ENCODE measurements at places on chromosomes 4 and X.

DNA sequence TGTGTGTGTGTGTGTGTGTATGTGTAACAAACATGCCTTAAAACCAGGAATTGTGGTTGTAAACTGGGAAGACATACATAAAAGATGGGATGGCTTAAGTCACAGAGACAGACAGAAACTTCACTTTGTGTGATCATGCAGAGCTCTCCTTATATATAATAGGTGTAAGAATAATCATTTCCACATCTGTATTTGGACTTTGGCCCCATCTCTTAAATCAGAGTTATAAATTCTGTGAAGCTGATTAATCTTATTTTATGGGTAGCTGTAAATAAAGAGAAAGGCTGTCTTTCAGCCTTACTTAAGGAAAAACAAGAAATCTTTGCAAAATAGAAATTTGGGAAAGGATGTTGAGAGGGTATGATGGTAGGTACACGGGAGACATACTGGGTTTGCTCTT lies 174.6 kb upstream of the PITX2 start:
- no peak for DNase-seq

DNA sequence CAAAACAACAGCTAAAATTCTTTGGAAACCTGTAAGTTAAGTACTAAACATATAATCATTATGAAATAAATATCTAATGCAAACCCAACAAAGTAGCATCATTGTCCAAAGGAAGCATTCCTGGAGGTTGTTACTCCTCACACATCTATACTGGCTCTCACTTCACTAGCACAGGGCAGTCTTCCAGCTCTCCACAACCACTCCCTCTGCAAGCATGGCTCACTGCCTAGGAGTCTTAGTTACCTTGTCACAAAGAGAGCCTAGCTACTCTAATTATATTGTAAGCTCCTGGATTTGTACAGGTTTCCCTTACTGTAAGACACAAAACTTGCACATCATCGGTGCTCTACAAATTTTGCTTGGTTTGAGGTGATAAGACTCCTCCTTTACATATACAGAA lies 76.1 kb downstream of the AMMECR1 start:
- no peak for DNase-seq

GRCh38 chrX:103467887-103468286 lies 51.4 kb downstream of the RAB40A start:
- no peak for DNase-seq

DNA sequence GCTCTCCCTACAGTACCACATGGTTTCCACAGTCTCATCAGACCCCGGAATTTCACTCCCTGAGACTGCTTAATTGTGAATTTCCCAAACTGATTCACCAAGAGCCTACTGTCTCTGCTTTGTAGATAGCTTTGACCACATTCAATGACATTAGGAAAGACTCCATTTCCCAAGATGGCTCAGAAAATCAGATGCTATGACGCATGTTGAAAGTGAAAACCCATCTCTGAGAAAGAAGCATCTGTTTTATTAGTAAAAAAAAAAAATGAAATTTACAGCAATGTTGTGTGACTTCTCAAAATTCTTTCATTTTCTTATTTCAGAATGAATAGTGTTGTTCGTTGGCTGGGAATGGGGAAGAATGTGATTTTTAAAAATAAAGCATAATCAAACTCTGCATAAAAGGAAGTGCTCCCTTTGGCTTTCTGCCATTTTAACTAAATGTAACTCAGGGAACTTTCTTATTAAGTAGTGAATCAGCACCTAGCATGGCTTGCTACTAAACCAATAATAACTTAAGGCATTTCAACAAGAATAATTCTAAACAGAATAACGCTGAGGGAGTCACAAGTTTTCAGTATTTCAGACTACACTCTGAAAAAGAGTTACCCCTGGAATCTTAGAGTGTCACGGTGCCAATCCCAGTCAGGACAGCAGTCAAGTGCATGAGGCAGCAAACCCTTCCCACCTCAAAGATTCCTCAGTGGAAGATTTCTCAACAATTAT lies 97.4 kb upstream of the MYOZ2 start:
- no peak for DNase-seq

DNA sequence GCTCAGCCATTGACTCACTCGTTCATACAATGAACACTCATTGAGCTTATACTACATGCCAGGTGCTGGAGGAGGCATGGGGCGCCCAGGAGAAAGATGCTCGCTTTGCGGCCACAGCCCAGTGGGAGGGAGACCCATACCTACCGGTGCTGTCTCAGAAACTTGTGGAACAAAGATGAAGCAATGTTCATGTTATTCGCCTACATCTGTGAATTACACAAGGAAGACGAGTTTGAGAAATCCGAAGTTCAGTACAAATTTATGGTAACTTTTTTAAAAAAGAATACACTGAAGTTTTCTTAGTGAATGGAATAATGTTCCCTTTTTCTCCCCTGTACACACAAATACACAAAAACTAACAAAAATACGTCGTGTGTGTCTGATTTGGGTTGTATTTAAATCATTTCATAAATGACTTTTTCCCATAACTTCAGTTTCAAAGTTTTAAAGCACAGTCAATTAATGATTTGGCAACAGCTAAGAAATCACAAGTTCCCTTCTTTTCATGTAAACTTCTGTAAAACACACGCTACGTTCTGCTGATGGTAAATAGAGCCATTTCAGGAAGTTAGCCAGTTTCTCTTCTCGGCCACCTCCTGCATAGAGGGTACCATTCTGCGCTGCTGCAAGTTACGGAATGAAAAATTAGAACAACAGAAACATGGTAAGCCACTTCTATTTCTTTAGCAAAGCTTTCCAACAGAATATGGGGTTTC lies at the start of gene TLR8:
TLR8 (plus strand) TSS at position 575 of the 716 bp plus-strand sequence; CDS start at position 662, 87 bp downstream.
- no peak for DNase-seq

GRCh38 chr4:182704077-182704476 lies 213.1 kb downstream of the DCTD start:
- DNase-seq = no peak

DNA sequence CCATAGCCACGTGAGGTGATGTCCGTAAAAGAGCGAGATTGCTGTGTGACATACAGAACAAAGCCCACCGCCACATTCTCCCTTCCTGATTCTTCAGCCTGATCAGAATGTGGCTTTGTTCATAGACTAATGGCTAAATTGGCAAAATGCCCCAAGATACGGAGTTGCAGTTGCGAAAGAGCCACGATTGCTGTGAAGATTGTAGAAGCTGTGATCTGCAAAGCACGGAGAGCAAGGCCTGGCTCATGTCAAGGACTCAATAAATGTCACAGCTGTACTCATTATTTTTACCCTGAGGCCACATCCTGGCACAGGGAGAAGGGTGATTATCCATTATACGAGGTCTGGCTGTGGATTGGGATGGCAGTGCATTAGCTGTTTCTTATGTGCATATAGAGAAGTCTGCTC lies 34.2 kb downstream of the ARSD start:
- DNase-seq = no peak

GRCh38 chr4:123659262-123659661 lies 262.7 kb downstream of the SPRY1 start:
- no peak for DNase-seq

DNA sequence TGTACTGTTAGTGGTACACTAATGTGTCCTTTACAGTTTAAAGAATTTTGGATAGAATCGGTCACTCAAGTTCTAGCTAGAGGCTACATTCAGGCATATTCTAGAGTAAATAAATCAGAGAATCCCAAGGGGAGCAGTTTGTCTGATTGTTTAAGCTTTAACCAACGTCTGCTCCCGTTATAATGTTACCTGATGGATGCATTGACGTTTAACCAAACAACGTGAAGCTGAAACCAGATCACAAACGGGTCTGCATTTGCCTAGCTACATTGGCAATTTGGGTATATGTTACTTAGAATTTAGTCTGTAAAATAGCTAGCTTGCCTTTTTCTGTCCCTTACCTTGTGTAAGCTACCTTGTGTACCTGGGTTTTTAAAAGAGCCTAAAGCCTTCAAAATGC lies 1.6 kb downstream of the PI4K2B start:
- no peak for DNase-seq

GRCh38 chr4:101172369-101172768 lies 175.0 kb downstream of the PPP3CA start:
- DNase-seq = no peak

GRCh38 chr4:100848841-100849240 lies 331.0 kb upstream of the EMCN start:
- DNase-seq = no peak

GRCh38 chr4:102404431-102404969 lies 59.2 kb upstream of the SLC39A8 start:
- DNase-seq = no peak

DNA sequence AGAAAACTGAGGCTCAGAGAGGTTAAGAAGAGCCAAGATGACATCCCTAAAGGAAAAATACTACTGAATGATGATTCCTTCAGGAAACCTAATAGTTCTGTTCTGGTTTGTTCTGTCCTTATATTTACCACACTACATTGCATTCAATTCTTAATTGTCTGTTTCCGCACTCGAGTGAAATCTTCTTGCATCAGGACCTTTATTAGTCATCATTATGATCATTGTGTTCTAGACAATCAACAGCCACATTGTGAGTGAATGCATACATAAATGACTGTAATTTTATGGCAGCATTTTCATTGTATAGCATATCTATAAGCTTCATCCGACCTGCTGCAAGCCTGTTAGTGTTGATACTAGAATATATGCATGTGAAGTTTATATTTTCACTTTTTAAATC lies 156.7 kb upstream of the FAM241A start:
- DNase-seq = no peak

- peak; percentile 37 for DNase-seq
Observed at GRCh38 chr4:4334798-4335520, 44.9 kb downstream of the ZBTB49 start.

DNA sequence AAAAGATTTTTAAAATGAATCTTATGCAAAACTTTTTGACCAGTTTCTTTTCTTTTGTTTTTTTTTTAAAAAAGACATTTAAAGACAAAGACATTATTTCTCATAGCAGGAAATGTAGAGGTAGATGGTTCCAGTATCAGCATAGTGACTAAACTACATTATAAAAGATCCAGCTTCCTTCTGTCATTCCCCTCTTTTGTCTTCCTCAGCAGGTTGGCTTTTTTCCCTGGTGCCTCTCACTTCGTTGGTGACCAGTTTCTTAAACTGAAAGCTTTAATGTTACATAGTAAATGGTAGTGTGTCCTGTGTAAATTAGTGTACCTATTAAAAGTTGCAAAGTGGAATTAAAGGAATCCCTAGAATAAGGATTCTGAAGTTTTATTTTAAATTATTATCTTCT lies 36.1 kb downstream of the DCK start:
- no peak for DNase-seq

GRCh38 chr4:72295966-72296557 lies 264.3 kb downstream of the NPFFR2 start:
- DNase-seq = no peak

- no peak for DNase-seq
Observed at GRCh38 chrX:19660604-19661255, 145.4 kb upstream of the MAP3K15 start.

GRCh38 chr4:150240011-150240410 lies 161.8 kb downstream of the DCLK2 start:
- DNase-seq = no peak

DNA sequence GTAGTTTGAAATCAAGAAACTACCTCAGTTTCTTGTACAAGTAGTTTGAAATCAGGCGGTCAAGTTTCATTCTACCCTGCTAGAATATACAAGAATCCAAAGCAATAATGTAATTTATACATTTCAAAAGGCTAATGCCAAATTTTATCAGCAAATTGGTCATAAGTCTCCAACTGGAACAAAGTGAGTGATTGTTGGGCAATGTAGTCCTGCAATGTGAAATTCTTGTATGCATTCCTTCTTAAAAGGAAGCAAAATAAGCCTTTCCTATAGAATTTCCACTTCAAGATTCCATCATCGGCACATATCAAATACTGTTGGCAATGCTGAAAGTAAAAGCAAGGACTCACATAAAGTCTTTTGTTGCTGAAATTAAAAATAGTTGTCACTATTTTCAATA lies 334.9 kb downstream of the IL1RAPL1 start:
- DNase-seq = no peak

- DNase-seq = no peak
Observed at GRCh38 chr4:48445704-48446103, 37.4 kb upstream of the SLC10A4 start.

DNA sequence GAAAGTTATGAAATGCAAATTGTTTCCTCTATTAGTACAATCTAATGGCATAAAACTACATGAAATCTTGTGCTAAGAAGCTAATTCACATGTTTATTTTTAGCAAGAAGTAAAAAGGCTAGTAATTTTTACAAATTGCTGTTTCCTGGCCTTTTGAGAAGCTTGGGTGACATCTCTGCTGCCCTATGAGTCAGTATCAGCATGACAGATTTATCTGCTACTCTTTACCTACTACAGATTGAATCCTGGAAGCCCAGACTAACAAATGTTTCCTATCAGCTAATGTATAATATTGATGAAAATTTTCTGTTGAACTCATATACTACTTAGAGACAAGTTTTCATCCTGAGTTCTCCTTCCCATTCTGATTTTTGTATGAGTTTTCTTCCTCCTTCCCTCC lies 232.4 kb downstream of the DCTD start:
- DNase-seq = no peak

All from activated CD4-positive, CD25-positive, alpha-beta regulatory T cell (primary cell).